Kidney glomerular epithelial cell (primary cell): ENCODE measurements at places on chromosomes 6 and 20.
A peak's percentile ranks its signal among the peaks of the same experiment; 100 is the strongest.

- no peak for DNase-seq
Observed at GRCh38 chr20:47606983-47607613, 105.4 kb downstream of the NCOA3 start.

- DNase-seq = no peak
Observed at GRCh38 chr6:31362751-31363150, 5.8 kb upstream of the HLA-B start.

DNA sequence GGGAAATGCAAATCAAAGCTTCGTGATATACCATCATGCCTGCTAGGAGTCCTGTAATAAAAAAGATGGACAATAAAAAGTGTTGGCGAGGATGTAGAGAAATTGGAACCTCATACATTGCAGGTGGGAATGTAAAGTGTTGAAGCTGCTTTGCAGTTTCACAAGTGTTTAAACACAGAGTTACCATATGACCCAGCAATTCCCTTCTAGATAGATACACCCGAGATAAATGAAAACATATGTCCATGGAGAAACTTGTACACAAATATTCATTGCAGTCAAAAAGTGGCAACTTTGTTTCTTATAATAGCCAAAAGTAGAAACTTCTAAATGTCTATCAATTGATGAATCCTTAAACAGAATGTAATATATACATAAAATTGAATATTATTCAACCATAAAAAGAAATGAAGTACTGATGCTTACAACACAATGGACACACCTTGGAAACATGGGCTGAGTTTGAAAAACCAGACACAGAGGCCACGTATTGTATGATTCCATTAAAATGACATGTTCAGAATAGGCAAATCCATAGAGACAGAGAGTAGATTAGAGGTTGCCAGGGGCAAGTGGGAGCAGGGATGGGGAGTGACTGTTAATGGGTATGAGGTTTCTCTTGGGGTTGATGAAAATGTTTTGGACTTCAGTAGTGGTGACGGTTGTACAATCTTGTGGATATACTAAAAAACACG lies 20.8 kb upstream of the ERVFRD-1 start:
- no peak for DNase-seq

DNA sequence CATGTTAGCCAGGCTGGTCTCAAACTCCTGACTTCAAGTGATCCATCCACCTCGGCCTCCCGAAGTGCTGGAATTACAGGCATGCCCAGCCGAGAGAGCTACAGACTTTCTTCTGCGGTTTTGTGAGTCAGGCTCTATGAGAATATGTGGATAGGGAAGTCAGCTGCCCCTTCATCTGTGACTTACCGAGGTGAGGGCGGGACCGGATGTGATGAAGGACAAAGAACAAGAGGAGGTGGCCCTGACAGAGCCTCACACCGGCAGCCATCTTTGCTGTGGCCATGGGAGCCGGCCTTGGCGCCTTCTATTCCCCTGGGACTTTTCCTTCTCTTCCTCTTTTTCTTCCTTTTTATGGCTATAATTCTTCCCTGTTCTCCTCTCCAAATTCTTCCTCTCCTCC lies 67.0 kb downstream of the IYD start:
- no peak for DNase-seq

GRCh38 chr20:3374296-3374695 lies 33.2 kb downstream of the DNAAF9 start:
- peak; percentile 35 for DNase-seq

- no peak for DNase-seq
Observed at GRCh38 chr6:35544769-35545361, 32.2 kb upstream of the TULP1 start.

DNA sequence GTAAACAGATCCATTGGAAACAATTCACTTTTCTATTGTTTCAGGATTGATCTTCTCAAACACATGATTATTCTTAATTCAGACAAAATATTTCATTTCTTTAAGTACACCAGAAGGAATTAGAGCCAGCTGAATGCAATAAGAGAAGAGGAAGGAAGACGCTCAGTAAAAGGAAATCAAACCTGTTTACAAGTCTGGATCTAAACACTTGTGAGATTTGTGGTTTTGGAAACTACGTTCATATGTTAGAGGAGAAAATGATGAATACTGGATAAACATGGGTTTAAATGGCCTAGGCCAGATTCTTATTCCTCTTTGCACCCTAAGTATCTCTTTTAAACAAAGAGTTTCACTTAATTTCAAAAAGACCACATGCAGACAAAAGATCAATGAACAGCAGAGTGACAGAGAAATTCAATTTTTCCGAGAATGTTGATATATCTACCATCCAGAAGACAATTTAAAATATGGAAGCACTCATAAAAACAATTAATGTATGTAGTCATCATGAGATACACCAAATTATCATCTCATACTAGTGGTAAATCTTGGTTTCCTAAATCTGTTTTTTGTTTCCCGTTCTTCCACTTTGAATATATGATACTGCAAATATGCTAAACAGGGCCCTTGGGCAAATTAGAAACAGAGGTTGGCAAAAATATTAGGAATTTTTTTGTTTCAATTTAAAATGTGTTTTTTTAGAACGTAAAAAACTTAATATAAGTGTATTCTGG lies 703.5 kb upstream of the CITED2 start:
- no peak for DNase-seq

DNA sequence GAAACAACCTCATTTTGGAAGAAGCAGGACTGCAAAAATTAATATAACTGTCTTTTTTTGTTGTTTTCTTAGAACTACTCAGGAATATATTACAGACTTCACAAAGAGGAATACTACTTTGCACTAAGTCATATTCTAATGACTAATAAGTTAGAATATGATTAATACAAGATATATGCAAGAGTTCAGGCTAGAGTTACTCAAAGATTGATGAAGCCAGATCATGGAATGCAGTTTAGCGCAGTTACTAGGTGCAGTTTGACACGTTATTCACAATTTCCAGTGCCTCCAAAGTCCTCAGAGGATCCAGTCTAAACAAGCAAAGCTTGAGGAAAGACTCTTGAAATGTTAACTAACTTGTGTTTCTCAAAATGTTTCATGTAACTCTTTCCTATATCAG lies 1.2 kb upstream of the MYCT1 start:
- peak; percentile 57 for DNase-seq

DNA sequence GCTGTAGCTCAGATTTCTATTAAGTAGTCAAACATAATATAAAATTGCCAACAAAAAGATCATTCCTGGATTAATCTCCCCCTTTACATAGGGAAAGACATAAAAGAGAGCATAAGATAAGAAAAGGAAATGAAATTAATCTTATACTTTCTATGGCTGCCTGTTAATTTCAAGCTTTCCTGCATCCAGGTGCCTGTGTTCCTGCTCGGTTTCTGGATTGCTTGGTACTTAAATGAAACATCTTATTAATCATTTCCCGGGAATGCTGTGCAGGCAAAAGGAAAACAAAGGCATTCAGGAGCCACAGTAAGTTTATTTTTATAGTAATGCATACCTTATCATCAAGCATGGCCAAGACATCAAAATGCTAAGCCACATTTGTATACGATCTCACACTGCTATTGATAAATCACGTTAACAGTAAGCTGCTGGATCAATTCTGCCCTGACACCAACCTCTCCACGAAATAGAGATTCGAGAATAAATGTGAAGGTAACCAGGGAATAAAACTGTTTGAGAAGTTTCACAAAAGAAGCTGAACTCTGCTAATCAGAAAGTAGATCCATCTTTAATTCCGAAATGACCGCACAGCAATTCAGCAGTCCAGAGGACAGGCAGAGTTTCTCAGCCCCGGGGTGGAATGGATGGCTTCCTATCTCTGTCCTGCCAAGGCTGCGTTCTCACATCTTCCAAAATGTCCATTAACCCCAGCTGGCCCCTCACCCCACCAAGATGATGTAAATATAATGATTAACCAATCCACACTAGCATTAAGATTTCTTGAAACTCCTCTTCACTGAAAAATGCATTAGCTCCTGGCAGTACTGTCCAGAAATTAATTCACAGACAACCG lies 32.6 kb upstream of the APCDD1L start:
- peak; percentile 73 for DNase-seq

DNA sequence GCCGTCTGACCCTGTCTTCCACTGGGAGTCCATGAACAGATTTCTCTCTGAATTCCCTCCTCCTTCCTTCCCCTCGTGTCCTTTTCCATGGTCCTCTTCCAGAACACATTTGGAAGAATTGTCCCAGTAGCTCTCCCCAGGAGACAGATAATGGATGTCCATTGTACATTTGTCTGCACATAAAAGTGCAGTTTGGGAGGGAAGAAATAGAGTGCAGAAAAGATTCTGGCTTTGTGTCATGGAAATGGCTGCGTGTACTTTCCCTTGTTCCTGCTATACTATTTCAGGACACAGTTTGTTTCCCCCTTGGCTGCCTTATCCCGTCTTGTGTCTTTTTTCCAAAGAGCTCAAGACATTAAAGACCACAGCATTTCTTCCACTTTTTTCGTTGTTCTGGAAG lies 127.6 kb downstream of the SYNDIG1 start:
- no peak for DNase-seq

DNA sequence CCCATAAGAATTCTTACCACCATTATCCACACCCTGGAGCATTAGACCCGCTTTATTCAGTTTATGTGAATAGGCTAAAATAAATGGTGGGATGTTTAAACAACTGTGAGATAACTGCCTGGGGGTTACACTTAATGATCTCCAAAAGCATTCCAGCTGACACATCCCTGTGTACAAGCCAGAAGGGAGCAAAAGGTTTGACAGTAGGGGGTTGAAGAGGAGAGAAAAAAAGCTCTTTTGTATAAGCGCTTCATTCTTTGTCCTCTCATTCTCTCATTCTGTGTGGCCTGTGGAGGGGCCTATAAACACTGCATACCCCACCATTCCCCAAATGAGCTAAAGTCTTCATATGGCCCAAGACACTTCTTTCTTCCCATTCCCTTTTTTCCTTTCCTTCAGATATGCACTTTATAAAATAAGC lies 30.8 kb upstream of the COL21A1 start:
- DNase-seq = no peak

GRCh38 chr6:129491436-129491835 lies 218.5 kb downstream of the ARHGAP18 start:
- DNase-seq = peak; percentile 62

- no peak for DNase-seq
Observed at GRCh38 chr6:139713424-139713823, 339.0 kb upstream of the CITED2 start.

DNA sequence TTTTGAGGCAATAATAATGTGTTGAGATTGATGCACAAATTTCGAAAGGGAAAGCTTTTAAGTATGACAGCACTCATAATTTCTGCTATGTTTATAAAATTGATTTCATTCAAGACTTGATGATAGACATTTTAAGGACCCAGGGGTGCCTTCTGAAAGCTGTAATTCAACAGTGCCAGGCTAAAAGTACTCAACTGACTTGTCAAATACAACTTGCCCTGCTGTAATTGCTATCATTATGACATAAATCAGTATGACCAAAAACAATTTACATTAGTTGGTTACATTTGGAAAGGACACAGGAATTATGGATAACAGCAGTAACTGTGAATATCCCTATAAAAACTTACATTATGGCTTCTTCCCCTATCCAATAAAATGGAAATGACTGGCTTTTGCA lies 178.9 kb downstream of the MMUT start:
- no peak for DNase-seq

DNA sequence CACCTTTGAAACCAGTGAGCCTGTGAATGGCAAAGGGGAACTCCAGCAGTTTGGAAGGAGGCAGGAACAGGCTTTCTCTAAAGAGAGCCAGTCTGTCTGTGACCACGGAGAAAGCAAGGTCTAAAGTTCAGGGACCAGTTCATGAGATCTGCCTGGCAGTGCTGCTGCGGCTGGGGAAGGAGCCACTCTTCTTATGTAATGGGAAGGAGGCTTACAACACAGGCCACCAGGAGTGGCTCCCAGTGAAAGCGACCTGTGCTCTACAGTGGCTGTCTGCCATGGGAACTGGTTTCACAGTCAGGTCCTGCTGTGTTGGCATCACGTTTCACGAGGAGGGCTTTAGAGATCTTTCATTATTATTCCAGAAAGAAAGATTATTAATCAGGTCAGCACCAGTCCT lies 291.9 kb upstream of the PRDM1 start:
- no peak for DNase-seq

DNA sequence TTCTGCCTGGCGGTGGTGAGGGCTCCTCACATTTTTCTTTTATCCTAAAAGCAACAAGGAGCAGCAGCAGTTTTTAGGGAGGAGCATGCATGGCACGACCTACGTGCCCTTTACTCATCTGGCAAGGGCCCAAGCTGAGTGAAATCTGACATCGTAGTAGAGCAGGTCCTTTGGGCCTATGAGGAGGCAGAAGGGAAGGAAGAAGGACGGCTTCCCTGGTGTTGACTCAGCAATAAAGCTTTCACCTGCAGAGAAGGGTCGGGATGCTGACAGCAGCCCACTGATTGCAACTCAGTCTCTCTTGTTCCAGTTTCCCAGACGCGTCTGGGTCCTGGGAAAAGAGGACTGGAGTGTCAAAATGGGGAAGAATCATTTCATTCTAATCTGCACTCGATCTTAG lies 409.1 kb upstream of the AGPAT4 start:
- DNase-seq = no peak

DNA sequence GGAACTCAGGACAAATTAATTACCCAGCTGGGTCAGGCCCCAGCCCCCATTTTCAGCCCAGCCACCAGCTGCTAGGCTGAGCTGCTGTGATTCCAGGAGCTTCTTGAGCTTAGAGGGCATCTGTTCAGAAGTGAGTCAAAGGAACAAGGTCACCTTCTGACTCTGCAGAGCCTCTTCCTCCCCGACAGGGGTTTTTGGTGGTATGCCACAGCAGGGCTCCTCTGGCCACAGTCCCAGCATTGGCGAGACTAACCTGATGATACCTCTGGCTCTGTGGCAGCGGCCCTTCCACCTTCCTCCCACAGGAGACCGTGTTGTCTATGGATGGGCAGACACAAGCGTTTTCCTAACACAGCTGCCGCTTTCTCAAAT lies 39.7 kb downstream of the ZC3H12D start:
- DNase-seq = no peak

- DNase-seq = no peak
Observed at GRCh38 chr20:61130156-61130555, 121.9 kb upstream of the CDH4 start.

DNA sequence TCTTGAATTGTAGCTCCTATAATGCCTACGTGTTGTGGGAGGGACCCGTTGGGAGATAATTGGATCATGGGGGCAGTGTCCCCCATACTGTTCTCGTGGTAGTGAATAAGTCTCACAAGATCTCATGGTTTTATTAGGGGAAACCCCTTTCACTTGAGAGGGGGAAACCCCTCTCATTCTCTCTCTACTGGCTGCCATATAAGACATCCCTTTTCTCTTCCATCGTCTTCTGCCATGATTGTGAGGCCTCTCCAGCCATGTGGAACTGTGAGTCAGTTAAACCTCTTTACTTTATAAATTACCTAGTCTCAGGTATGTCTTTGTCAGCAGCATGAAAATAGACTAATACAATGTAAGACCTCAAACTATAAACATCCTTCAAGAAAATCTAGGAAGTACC lies 23.1 kb downstream of the PAQR8 start:
- no peak for DNase-seq
